Muscle of leg (tissue), 16 donors: ENCODE measurements at places on chromosomes 1 and 21. TPM values are rescaled to one million over a fixed set of nuclear protein-coding genes. Genes with fewer than 3 reads are reported as not detected.

- peak; percentile 13 for DNase-seq
These were observed 82.3 kb downstream of the TM2D1 start for GRCh38 chr1:61642475-61643232.

The INPP5B gene
- total RNA-seq, result 14.2 TPM

- DNase-seq, result no peak
These were observed 155.1 kb downstream of the FGGY start for GRCh38 chr1:59452026-59452425.

DNA sequence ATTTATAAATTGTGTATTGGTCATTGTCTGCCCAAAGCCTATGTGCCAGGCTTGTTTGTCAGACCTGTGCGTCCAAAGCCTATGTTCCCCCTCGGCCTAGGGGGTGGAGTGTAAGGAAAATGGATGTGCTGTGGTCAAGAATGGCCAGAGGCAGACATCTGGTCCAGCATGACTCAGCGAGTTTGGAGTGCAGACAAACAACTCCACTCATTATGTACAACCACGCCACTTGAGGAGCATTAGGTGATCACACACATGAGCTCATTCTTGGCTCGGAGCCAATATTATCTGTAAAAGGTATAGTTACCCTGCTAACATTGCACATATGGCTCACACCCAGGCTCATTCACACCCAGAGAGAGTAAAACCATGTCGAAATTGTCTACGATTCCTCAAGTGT, 1047.6 kb upstream of the ADGRL4 start:
- DNase-seq, result peak; percentile 21

- no peak for DNase-seq
These were observed 134.3 kb downstream of the IGSF21 start for GRCh38 chr1:18241891-18242290.

- no peak for DNase-seq
These were observed 59.2 kb downstream of the WARS2 start for GRCh38 chr1:119081267-119081666.

The SPRR3 gene
- not detected for total RNA-seq

DNA sequence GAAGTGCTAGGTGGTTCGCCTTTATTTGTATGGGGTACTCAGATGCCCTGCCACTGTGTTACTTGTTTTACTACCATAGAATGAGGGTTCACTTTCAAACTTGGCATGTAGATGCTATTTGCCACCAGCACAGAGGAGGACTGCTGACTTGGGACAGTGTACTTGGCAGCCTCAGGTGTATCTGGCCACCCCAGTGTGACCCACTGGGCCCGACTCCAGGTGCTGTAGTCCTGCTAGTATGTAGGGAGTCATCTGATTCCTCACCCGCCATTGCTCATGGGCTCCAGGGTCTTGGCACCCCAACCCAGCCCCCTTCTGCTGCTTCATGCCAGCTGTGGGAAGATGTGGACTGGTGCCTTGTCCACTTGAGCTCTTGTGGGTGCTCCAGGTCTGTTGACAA, 40.0 kb downstream of the ZNF678 start:
- no peak for DNase-seq

- DNase-seq, result no peak
These were observed 48.4 kb downstream of the SNX7 start for GRCh38 chr1:98709906-98710305.

DNA sequence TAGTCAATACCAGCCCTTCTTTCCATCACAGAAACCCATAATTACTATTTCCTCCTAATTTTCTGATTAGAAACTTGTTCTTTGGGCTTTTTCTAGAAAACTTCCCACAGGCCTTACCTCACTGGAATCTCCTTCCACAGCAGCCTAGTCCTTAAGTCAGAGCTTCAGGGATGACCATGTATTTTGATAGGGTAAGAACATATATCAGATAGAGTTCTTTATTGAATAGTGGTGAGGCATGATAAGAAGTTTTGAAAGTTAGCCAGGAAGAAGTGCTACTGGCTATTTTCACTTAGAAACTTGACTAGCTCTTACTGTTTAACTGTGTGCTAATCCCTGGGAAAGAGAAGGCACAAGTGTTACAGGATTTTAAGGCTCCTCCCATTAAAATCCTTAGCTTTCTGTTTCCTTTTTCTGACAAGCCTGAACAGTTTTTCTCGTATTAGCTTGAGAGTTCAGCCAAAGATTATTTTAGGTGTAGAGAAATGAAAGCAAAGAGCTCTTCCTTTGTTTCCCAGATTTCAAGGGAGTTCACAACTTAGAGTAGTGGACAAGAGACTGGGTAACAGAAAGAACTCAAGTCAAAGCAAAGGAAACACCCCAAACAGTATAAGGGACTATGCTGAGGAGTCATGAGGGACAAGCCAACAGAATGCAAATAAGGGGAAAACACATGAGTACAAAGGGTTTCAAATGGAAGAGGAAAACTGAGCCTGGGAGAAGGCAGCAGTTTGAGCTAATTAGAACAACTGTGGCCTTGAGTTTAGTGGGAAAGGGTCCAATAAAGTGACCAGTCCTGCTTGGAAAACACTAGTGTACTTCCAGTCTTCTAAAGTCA, 37.2 kb upstream of the AIM2 start:
- no peak for DNase-seq

DNA sequence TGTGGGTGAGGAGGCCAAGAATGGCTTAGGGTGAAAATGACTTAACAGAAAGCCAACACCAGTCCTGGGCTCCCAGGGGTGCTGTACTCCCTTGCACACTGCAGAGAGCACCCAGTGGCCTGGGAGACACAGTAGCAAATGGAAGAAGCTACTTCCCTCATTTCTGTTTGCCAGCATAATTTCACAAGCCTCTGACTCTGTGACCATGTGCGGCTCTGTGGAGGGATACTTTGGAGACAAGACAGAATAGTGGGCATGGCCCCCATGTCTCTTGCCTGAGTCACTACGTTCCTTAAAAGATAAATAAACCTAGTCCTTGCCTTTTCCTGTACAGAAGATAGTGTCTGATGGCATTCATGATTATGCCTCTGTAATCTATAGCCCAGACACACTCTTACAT, 38.1 kb downstream of the TRIM62 start:
- no peak for DNase-seq

GRCh38 chr1:113809670-113810602, 2.3 kb downstream of the RSBN1 start:
- no peak for DNase-seq

DNA sequence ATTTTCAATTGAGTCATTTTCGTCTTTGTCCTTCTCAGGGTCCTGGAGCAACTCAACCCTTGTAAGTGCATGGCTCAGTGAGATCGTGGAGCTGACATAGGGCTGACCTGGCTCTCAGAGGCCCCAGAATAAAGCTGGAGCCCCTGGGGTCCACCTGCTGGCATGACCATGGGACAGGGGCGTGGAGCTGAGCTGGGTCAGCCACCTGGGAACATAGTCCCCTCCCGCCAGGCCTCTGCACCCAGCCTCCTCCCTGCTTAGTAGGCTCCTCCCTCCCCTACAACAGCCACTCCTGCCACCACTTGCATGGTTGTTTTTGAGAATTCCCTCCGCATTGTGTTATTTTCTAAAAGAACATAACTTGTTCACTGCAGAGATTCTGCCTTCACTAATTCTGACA, 3.1 kb upstream of the RIPK4 start:
- no peak for DNase-seq

The TESK2 gene
- 2.2 TPM for total RNA-seq

- no peak for DNase-seq
These were observed 101.8 kb downstream of the ADARB1 start for GRCh38 chr21:45176141-45176540.

DNA sequence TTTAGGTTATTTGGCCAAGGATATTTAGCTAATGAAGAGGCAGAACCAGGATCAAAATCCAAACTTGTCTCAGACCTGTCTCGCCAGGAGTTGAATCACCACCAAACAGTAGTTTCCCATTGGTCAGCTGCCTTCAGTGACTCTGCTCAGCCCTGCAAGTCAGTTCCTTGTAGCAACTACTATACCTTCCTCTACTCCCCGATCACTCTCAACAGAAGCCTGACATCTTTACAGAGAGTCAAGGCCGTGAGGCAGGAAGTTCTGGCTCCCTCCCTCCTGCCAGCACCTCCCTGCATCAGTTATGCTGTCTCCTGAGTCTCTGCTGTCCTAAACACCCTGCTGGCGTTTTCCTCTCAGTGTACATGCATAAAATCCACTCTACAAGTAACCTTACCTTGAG, 13.2 kb downstream of the PSMD4 start:
- no peak for DNase-seq

The CHIA gene
- total RNA-seq, result not detected

DNA sequence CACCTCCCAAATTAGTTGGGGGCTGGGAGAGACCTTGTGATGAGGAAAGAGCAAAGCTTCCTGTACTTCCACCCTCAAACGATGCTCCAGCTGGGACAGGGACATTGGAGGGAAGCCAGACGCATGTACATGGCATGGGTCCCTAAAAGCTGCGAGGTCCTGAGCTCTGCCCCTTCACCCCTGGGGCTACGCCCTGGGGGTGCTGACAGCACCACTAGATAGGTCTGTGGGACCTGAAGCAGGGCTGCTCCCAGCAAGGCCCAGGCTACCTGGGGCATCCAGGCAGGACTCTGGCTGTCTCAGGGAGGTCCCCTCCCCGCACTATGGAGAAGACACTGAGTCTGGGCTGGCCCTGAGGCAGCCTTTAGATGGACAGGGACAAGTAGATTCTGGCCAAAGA, 83.4 kb downstream of the DMRTB1 start:
- DNase-seq, result no peak

The SPTA1 gene
- total RNA-seq, result 1.2 TPM

DNA sequence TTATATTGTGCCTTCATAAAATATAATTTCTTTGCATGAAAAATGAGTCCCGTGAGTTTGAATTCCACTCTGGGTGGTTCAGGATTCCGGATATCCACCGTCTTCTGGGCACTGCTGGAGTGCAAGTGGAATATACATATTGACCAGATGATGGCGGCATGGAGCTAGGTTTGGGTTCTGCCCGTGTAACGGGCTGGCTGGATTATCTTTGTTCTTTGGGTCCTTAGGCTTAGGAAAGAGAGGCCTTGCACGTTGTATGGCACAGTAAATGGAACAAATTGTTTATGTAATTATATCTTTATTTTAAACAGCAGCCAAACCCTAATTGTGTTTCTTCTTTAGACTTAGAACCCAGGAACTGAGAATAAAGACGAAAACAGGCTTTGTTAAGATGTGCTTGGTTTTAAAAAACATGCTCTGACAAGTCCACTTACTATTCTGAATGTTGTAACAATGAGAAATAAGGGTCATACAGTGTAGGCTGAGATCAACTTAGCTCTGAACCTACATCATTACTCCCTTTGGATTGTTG, 13.5 kb upstream of the ACBD6 start:
- DNase-seq, result peak; percentile 83

The CACNA1S gene
- 26.1 TPM for total RNA-seq

GRCh38 chr1:208069908-208070307, 159.0 kb upstream of the CD34 start:
- no peak for DNase-seq

The HCRTR1 gene
- total RNA-seq, result 0.04 TPM

- no peak for DNase-seq
These were observed 60.4 kb upstream of the PSEN2 start for GRCh38 chr1:226809785-226810571.

- no peak for DNase-seq
These were observed 4.6 kb downstream of the OLFML3 start for GRCh38 chr1:113983826-113984225.

The SDE2 gene
- 13.8 TPM for total RNA-seq

DNA sequence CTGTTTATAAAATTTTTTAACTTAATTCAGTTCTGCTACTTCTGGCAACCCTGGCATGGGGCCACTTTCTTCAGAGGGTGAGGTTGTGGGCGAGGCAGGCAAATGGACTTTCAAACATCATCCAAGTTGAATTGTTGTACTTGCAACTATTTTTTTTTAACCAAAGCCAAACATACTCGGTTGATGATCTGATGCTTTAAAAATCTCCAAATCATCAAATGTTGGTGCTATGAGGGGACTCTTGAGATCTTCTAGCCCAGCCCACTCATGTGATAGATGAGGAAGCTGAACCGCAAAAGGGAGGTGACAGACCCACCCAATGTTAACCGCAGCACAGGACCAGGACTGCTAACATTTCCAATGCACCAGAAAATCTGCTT, 6.7 kb downstream of the SLC1A7 start:
- DNase-seq, result no peak

DNA sequence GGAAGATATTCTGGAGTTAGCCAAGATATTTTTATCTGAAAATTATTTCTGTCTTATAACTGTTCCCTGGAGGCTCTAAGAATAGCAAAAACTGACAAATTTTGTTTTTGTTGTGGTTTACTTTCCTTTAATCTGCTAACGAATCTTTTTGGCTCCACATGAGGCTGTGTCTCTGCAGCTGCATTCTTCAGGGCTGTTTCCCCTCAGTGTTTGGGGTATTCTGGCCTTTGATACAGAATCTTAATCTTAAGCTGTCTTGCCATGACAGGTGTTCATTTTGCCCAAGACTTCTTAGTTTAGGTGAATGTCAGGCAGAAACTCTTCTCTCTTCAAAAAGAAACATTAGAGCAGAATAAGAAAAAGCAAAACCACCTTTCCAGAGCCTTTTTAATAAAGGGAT, 83.8 kb downstream of the GABPA start:
- DNase-seq, result no peak

GRCh38 chr21:35384375-35384774, 335.3 kb upstream of the RUNX1 start:
- no peak for DNase-seq

GRCh38 chr1:225879521-225880221, 2.5 kb downstream of the TMEM63A start:
- no peak for DNase-seq

The IL22RA1 gene
- total RNA-seq, result not detected

DNA sequence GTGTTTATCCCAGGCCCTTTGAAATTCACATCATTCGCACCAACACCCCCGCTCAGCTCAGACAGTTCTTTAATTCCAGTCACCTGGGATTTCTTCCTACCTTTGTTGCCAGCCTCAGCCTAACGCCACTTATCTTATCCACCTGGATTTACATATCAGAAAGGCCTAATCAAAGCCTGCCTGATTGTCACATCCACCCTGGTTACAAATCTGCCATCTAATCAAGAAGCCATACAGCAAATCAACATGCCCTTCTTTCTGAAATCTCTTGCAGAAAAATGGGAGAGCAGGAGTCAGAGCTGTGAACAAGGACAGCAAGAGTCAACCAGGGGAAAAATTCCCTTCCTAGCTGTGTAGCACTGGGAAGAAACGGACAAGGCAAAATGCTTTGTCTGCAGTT, 173.2 kb upstream of the DAB1 start:
- no peak for DNase-seq

DNA sequence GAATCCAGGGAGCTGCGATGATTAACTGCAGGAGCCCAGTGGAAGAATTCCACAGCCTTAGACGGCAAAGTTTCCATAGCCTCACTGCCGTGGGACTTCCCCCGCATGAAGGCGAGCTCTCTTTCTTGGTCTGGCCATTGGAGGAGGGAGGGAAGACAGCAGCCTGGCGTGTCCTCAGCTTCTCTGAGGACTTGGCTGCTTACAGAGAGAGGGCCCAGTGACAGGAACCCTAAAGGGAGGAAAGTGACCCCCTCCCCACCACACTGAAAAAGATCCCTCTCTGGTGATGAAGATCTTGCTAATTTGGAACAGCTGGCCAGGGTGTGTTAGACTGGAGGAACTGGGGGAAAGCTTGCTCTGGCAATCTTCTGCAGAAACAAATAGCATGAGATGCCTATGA, 41.0 kb downstream of the ATP2B4 start:
- peak; percentile 90 for DNase-seq

The LRRC53 gene
- not detected for total RNA-seq
